SJCRH30 (cell line): ENCODE measurements at places on chromosomes 11 and 22.

DNA sequence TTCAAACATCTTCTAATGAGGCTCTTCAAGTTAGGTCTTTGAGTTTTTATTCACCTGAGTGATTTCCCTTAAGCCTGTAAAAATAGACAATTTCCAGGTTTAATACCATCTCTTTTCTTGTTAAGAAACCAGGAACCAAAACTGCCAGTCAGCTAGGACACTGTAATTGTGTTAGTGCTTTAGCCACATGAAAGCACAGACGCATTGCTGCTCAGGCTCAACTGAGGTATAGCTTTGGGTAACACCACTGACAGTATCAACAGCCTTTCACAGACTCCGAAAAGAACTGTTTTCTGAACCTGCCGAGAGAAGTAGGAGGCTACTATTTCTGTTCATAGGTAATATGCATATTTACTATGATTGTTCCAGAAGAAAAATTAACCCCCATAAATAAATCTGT is 768.7 kb downstream of the ETS1 start:
- no peaks in the 10 kb centered on the region for H3K4me1 ChIP-seq
- no peaks in the 10 kb centered on the region for H3K27me3 ChIP-seq
- no peak overlapping the region for H3K27ac ChIP-seq
- no peaks in the 10 kb centered on the region for H3K36me3 ChIP-seq
- no peak overlapping the region for H3K4me3 ChIP-seq

GRCh38 chr22:37665487-37665886 is 7.0 kb downstream of the PDXP start:
- no peak for DNase-seq
- H3K4me3 ChIP-seq = no peak overlapping the region
- no peak overlapping the region for H3K27ac ChIP-seq
- peaks cover 16% of the 10 kb centered on the region for H3K36me3 ChIP-seq
- peaks cover 30% of the 10 kb centered on the region for H3K4me1 ChIP-seq

DNA sequence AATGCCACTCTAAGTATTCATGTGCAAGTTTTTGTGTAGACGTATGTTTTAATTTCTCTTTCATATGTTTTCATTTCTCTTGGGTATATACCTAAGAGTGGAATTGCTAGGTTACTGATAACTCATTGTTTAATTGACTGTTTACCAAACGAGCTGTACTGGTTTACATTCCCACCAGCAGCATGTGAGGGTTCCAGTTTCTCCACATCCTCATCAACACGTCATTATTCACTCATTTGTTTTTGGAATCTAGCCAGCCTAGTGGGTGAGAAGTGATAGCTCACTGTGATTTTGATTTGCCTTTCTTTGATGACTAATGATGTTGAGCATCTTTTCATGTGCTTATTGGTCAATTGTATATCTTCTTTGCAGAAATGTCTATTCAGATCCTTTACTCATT is 4.0 kb downstream of the ANKRD13D start:
- peaks cover 45% of the 10 kb centered on the region for H3K36me3 ChIP-seq
- no peaks in the 10 kb centered on the region; the same call in 1 of the 2 replicates for H3K4me1 ChIP-seq
- DNase-seq = no peak

DNA sequence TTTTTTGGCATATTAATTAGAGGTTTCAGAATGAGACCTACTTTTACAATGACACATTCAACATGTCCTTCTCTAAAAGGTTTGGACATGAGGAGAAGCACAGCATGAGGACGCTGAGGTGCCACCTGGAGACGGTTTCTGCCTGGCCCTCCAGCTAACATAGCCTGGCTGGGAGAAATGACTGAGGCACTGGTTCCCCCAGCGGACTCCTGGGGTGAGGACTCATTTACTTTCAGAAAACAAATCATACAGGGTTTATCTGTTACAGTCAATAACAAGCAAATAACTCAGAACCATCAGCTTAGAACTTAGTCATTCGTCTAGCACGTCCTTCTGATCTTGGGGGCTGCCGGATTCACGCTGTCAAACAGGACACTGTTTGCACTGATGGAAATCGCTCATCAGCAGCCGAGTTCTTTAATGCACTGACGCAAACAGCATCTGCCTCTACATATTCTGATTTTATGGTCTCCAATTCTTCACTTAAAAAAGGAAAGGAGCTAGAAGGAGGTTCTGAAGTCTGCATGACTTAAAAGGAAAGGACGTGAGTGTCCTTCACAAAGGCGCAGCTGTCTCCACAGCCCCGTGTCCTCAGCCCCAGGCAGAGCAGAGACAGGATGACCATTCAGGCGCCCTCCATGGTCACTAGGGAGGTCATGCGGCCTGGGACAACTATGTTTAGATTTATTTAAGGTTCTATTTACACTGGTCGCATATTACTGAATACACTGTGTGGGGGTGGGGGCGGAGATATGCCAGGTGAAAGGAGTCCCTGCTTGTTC is 44.2 kb downstream of the CERK start:
- no peaks in the 10 kb centered on the region for H3K27me3 ChIP-seq
- H3K4me1 ChIP-seq = no peaks in the 10 kb centered on the region
- no peak for DNase-seq
- no peak overlapping the region for H3K27ac ChIP-seq

DNA sequence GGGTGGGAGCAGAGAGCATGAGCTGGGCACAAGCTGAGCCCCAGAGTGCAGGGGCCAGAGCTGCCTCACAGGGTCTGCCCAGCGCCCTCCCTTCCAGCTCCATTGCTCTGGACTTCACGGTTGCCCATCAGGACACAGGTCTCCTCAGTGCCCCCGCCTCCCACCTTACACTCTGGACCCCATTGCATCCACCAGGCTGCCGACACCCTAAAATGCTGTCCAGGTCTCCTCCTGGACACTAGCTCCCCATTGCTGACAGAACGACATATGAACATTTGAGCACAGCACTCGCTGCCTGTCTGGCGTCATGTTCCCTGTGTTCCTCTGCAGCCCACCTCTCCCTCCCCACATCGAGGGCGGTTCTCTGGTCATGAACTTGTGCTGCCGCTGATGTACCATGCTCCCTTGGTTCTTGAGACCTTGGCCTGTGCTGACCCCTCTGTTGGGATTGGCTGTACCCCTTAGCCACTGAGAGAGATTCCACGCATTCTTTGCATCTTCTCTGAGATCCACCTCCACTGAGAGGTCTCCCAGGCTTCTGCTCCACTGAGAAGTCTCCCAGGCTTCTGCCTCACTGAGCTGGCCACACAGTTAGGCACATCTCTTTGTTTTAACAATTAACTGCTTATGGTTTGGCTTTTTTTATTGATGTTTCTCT is 34.2 kb upstream of the NECTIN1 start:
- no peaks in the 10 kb centered on the region for H3K36me3 ChIP-seq
- no peak overlapping the region for H3K4me3 ChIP-seq
- no peaks in the 10 kb centered on the region for H3K27me3 ChIP-seq
- peaks cover 3% of the 10 kb centered on the region for H3K4me1 ChIP-seq
- no peak for DNase-seq

GRCh38 chr11:132734217-132734616 is 798.1 kb downstream of the OPCML start:
- H3K4me3 ChIP-seq = no peak overlapping the region
- H3K36me3 ChIP-seq = no peaks in the 10 kb centered on the region
- H3K27me3 ChIP-seq = no peaks in the 10 kb centered on the region
- no peaks in the 10 kb centered on the region for H3K4me1 ChIP-seq
- H3K27ac ChIP-seq = no peak overlapping the region

GRCh38 chr11:114847306-114847975 is 169.1 kb downstream of the NXPE2 start:
- DNase-seq = no peak
- H3K27me3 ChIP-seq = no peaks in the 10 kb centered on the region
- no peaks in the 10 kb centered on the region for H3K36me3 ChIP-seq

- peaks cover 86% of the 10 kb centered on the region for H3K36me3 ChIP-seq
- H3K4me3 ChIP-seq = no peak overlapping the region
- no peak for DNase-seq
- no peaks in the 10 kb centered on the region for H3K4me1 ChIP-seq
Measured at GRCh38 chr22:25800766-25801165, 58.8 kb downstream of the MYO18B start.

DNA sequence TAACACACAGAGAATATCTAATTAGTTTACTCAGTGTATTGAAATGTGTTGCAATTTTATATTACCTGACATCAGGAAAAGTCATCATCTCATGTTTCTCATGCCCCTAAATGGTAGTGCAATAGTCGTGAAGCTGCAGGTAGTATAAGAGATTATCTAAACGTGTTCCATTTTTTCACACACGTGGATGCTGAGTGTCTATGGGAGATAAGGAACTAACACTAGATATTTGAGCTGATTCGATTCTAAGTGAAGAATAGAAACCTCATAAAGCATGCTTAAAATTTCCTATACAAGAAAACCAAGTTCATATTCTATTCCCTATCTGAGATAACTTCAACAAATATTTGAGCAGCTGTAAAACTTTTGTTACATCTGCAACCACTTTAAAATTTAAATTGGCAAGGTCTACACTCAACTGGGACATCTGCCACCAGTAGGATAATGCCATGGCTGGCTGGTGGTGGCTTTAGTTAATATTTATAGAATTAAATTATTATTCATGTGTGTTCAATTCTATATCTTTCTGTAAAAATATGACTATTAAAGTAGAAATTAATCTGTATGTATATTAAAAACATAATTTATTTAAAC is 388.8 kb downstream of the LUZP2 start:
- no peaks in the 10 kb centered on the region for H3K36me3 ChIP-seq
- no peaks in the 10 kb centered on the region for H3K27me3 ChIP-seq
- no peak overlapping the region for H3K27ac ChIP-seq
- no peaks in the 10 kb centered on the region for H3K4me1 ChIP-seq
- no peak overlapping the region for H3K4me3 ChIP-seq
- DNase-seq = no peak

GRCh38 chr11:61032824-61033223 is 61.3 kb downstream of the CD6 start:
- no peak for DNase-seq
- no peak overlapping the region for H3K4me3 ChIP-seq
- no peak overlapping the region for H3K27ac ChIP-seq
- H3K27me3 ChIP-seq = no peaks in the 10 kb centered on the region

- no peak overlapping the region for H3K4me3 ChIP-seq
- H3K4me1 ChIP-seq = peaks cover 11% of the 10 kb centered on the region
- no peaks in the 10 kb centered on the region for H3K27me3 ChIP-seq
- no peak for DNase-seq
- no peak overlapping the region for H3K27ac ChIP-seq
Measured at GRCh38 chr11:69135420-69136363, 20.0 kb upstream of the SMIM38 start.

DNA sequence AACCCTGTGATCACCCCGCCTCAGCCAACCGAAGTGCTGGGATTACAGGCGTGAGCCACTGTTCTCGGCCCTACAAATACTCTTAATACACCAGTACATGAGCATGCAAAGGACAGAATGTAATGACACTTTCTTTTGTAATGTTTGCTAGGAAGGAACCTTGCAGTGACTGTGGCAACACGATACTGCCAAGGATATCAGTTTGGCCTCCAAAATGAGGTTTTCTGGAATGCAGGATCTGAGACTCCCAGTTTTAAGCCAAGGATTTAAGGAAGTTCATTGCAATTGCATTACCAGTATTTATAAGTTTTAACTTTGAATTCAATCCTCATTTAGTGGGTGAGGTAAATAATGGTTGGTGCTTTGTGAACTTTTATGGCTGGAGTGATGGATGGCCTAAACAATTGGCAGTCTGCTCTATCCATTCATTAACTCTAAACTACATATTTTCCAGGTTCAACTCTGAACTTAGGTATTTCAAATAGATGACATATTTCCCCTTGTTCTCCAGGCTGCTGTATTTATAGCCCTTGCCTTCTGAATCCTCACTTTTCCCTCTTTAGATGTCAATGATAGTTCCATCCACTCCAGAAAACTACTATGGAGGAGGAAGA is 330.3 kb downstream of the C11orf87 start:
- DNase-seq = no peak
- H3K27ac ChIP-seq = no peak overlapping the region
- H3K4me3 ChIP-seq = no peak overlapping the region
- H3K36me3 ChIP-seq = no peaks in the 10 kb centered on the region
- H3K27me3 ChIP-seq = no peaks in the 10 kb centered on the region

DNA sequence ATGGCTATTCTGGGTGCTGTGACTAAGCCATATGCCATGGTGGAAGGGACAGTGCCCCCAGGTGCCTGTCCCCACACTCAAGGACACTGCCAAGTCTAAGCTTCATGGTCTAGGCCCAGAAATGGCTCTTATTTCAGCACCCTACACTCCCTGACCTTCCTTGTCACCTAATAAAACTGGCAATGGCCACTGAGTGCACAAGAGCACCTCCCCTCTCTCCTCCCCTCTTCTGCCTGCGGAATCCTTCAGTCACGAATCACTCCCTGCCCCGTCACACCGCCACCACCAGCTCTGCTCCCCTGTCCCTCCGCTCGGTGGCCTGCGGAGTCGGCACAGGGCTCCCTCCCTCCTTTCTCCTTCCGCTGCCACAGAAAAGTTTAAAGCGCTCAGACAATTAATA is 19.0 kb upstream of the LMO1 start:
- peak overlapping the region; percentile 27; the same call in 1 of the 2 replicates for H3K27ac ChIP-seq
- peak overlapping the region; percentile 54 for H3K4me3 ChIP-seq
- H3K36me3 ChIP-seq = no peaks in the 10 kb centered on the region

DNA sequence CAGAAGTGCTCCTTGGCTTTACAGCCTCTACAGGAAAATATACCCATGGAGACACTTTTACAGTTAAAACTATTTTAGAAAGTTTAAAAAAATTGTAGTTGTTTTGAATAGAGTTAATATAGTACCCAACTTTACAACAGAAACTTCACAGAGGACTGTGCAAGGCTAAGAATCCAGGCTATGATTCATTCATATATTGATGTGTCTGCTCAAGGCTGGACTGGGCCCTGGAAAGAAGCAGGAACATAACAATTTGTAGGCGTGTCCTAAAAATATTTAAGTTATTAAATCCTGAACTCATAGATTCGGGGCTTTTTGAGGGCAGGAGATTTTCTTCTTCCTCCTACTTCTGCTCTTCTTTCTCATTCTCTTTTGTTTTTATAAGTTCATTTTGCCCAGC is 291.5 kb upstream of the CCDC179 start:
- H3K27ac ChIP-seq = no peak overlapping the region
- no peaks in the 10 kb centered on the region for H3K36me3 ChIP-seq
- H3K4me3 ChIP-seq = no peak overlapping the region
- no peak for DNase-seq
- no peaks in the 10 kb centered on the region for H3K4me1 ChIP-seq
- no peaks in the 10 kb centered on the region; the same call in 1 of the 2 replicates for H3K27me3 ChIP-seq

GRCh38 chr11:13343067-13343466 is 65.5 kb downstream of the BMAL1 start:
- no peak for DNase-seq
- no peaks in the 10 kb centered on the region; the same call in 1 of the 2 replicates for H3K4me1 ChIP-seq
- H3K4me3 ChIP-seq = no peak overlapping the region
- no peaks in the 10 kb centered on the region for H3K36me3 ChIP-seq

- no peaks in the 10 kb centered on the region for H3K36me3 ChIP-seq
- H3K27ac ChIP-seq = peak overlapping the region; percentile 57
- DNase-seq = no peak
- no peak overlapping the region for H3K4me3 ChIP-seq
- H3K27me3 ChIP-seq = no peaks in the 10 kb centered on the region
Measured at GRCh38 chr11:34207487-34208180, 102.2 kb downstream of the NAT10 start.

DNA sequence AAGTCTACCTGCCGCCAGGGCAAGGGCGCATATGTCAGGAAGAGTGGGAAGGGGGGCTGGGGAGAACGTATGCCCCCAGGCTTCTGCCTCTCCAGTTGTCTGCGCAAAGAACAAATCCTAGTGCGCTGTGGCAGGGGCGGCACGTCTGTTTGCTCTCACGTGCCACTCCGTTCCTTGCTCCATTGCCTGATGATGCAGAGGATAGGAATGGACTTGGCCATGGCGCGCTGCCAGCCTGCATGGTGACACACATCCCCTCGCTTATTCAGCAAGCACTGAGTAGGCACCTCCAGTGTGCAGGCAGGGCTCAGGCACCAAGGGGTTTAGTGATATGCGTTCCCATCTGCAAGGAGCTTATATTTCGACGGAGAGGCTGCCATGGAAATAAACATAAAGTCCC is 45.4 kb upstream of the SLC22A12 start:
- no peaks in the 10 kb centered on the region for H3K27me3 ChIP-seq
- no peak for DNase-seq
- H3K36me3 ChIP-seq = no peaks in the 10 kb centered on the region
- no peak overlapping the region for H3K27ac ChIP-seq
